ENCODE measurements at places on chromosomes 12 and 14. TPM values are rescaled to one million over a fixed set of nuclear protein-coding genes. Genes with fewer than 3 reads are reported as not detected.

DNA sequence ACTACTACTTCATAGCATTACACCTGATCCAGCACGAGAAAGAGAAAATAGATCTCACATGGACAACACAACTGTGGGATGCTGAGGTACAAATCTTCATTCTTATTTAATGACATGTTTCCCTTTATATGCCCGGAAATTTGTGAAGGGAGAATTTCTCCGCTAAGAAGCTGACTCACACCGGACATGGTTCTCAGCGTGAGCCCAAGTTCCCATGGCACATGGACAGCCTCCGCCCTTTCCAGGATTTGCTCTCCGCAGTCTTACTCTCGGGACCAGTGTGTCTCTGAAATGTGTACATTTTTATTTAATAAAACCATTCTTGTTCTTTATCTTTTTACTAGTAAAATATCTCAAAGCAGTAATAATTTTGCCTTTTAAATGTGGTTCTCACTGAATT lies 1154.8 kb downstream of the TMEM121 start:
- H3K4me3 ChIP-seq = no peak overlapping the region
- no peaks in the 10 kb centered on the region for H3K4me1 ChIP-seq
- H3K36me3 ChIP-seq = no peaks in the 10 kb centered on the region

- H3K27me3 ChIP-seq = no peaks in the 10 kb centered on the region
- DNase-seq = peak; percentile 67
- no peak overlapping the region for H3K27ac ChIP-seq
- no peak overlapping the region for H3K4me3 ChIP-seq
- peaks cover 6% of the 10 kb centered on the region for H3K4me1 ChIP-seq
These were observed 720.9 kb downstream of the FSCB start for GRCh38 chr14:43786066-43786762.

VWF gene
- total RNA-seq = 47.8 TPM

PSMA3 gene
- 56.3 TPM for total RNA-seq

DNA sequence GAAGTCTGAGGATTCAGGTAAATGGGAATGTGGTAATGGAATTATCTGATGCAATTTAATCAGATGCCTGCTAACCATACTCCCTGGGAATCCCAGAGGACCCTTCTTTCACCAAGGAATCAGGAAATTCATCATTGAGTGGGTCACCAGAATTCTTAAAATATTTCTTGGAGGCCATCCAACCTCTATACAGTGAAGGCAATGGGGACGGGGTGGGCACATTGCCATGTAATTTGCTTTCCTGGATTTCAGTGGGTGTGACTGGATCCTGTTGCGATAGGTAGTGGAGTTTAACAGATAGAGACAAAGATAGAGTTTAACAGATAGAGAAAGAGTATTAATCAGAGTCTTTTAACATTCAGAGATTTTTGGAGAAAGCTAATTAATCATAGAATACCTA lies 394.4 kb downstream of the DAD1 start:
- H3K27ac ChIP-seq = no peak overlapping the region
- DNase-seq = no peak
- no peaks in the 10 kb centered on the region for H3K36me3 ChIP-seq
- no peak overlapping the region for H3K4me3 ChIP-seq

DPF3 gene
- 1.3 TPM for total RNA-seq

- no peaks in the 10 kb centered on the region for H3K27me3 ChIP-seq
- H3K4me3 ChIP-seq = no peak overlapping the region
- H3K4me1 ChIP-seq = no peaks in the 10 kb centered on the region
- H3K36me3 ChIP-seq = no peaks in the 10 kb centered on the region
- H3K27ac ChIP-seq = no peak overlapping the region
- DNase-seq = no peak
These were observed 93.1 kb downstream of the DDHD1 start for GRCh38 chr14:53060046-53060445.

LRRC10 gene
- not detected for total RNA-seq

DNA sequence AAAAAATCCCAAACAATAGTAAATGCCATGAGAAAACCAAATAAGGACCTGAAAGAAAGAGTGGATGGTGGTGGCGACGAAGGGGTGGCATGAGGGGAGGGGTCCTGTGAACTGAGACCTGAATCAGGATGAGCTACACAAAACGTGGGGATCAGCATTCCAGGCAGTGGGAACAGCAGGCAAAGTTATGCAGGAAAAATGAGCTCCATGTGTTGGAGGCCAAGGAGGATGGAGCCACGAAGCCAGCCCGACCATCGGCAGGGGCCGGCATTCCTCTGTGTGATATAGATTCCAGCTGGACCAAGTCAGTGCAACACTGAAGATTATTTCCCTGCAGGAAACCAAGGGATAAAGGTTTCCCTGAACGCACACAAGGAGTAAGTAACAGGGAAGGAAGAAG lies 7.1 kb downstream of the ADGRD1 start:
- H3K27me3 ChIP-seq = no peaks in the 10 kb centered on the region
- peaks cover 11% of the 10 kb centered on the region for H3K4me1 ChIP-seq
- no peaks in the 10 kb centered on the region for H3K36me3 ChIP-seq
- DNase-seq = no peak
- H3K4me3 ChIP-seq = no peak overlapping the region
